AG20443 (cell line): ENCODE measurements at places on chromosomes 13 and 19.

DNA sequence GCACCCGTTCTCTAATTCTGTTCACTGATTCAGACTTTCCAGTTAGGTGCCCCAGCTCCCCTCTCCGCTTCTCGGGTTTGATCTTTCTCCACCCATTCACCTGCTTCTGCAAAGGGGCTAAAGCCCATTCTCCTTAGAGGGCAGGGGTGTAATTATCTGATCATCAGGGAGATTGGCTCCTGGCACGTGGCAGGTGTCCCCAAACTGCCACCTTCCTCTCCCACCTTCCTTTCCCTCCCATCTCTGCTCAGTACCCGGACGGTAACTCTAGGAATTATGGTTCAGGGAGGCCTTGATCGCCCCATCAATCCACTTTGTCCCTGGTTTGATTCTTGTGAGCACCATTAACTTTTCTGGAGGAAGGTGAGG is 212 bp downstream of the FFAR1 start:
- DNase-seq = no peak

- peak; percentile 1 for DNase-seq
Observed at GRCh38 chr19:30752876-30753275, 380.7 kb downstream of the ZNF536 start.

- DNase-seq = peak; percentile 33
Observed at GRCh38 chr13:51444922-51445321, 7.9 kb downstream of the INTS6 start.

- DNase-seq = no peak
Observed at GRCh38 chr19:55432241-55432959, 10.7 kb downstream of the SHISA7 start.

- no peak for DNase-seq
Observed at GRCh38 chr19:14161305-14161704, 24.9 kb upstream of the ASF1B start.

- DNase-seq = no peak
Observed at GRCh38 chr13:27663947-27664346, 42.3 kb downstream of the POLR1D start.

GRCh38 chr19:40315812-40316470 is 30.8 kb upstream of the AKT2 start:
- DNase-seq = no peak

GRCh38 chr19:46241626-46242025 is 12.1 kb downstream of the IGFL1 start:
- no peak for DNase-seq

GRCh38 chr13:71789693-71790329 is 77.2 kb downstream of the DACH1 start:
- DNase-seq = no peak

DNA sequence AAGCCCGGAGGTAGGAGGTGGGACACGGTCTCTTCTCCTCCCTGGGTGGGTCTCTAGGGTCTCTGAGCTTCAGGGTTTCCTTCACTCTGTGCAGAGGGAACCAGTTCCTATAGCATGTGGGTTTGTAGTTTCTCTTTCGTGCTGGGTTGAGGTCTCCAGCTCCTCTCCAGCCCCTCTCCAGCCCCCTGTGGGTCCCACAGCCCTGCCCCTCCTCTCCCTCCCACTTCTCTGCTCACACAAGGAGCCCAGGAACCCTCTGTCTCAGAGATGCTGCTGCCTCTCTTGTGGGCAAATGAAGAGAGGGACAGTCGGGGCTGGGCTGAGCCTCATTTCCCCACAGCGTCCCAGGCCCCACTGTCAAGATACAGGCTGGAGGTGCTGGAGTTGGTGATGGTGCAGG is 1.4 kb downstream of the SIGLEC7 start:
- DNase-seq = no peak

DNA sequence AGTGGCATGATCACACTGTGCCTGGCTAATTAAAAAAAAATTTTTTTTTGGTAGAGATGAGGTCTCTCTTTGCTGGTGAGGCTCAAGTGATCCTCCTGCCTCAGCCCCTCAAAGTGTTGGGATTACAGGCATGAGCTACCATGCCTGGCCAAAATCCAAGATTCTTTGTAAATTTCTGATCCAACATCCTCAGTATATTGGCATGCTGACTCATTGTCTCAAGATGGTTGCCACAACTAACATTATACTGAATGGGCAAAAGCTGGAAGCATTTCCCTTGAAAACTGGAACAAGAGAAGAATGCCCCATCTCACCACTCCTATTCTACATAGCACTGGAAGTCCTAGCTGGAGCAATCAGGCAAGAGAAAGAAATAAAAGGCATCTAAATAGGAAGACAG is 100.0 kb downstream of the KLF5 start:
- DNase-seq = no peak

DNA sequence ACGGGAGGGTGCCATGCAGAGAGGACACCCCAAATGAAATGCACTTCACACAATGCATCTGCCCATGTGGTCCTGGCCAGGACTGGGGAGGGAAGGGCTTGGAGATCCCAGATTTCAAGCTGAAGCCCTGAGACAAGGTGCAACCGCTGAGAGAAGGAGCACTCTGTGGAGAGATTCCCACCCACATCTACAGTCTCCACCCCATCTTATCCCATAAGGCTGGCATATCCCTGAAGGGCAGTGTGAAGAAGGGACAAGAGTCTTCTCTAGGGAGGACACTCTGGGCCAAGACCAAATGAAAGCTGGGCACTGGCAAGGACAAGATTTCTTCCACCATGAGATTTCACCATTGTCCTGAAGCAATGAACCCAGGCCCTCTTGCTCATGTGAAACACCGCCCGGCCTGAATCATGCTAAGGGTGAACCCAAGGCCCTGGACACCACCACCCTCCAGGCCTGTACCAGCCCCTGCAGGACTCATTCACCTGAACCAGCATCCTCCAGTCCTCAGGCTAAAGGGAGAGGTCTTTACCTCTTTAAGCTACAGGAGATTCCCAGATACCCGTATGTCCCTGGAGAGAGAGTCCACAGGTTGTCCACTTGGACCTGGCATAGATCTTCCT is 20.5 kb downstream of the CEACAM4 start:
- DNase-seq = no peak

DNA sequence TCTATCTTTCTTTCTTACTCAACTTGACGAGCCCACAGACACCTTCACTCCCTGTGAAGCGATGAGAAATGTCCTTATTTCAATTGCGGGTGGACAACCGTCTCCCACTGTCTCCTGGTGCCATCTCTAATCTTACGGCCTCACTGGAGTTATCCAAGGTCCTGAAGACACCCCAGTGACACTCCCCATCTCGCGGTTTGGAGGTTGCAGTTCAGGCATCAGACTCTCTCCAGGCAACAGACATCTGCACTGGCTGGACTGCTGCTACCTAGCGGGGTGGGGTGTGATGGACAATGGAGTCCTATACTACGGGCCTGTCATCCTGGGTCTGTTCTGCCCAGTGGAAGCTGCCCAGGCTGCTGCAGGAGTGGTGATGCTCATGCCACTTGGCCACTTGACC is 18.3 kb upstream of the IRS2 start:
- DNase-seq = no peak

DNA sequence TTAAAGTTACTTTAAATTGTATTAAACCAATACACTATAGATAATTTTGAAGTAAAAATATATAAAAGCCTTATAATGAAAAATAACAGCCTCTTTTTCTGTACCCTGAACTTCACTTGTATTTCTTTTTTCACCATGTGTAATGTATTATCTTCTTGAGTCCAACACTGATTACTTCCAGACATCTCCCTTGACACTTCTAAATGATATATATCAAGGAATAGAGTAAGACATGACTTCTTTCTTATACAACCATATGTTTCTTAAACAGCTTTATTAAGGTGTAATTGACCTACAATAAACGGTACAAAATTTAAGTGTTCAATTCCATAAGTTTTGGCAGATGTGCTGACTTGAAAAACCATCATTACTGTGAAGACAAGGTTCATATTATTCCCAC is 531.9 kb downstream of the OLFM4 start:
- DNase-seq = no peak

DNA sequence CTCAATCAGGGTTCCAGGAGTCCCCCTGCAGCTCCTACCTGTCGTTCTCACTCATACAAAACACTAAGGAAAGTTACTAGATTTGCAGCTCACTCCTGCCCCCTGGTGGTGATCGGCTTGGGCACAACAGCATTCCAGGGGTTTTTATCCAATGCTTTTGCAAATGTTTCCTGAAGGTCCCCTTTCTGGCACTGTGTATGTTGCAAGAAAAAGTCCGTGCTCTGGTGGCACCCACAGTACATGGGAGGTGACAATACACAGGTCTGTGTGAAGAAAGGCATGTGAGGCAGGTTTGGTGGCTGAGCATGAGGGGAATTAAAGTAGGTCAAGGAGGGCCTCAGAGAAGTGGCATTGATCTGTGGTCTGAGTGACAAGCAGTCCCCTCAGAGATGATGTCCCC is 8.6 kb upstream of the TYK2 start:
- peak; percentile 75 for DNase-seq
